ENCODE measurements at places on chromosomes 2 and 18.
A peak's percentile ranks its signal among the peaks of the same experiment; 100 is the strongest.

- no peak for DNase-seq
Observed at GRCh38 chr2:74430502-74430901, 9.0 kb downstream of the WDR54 start.

DNA sequence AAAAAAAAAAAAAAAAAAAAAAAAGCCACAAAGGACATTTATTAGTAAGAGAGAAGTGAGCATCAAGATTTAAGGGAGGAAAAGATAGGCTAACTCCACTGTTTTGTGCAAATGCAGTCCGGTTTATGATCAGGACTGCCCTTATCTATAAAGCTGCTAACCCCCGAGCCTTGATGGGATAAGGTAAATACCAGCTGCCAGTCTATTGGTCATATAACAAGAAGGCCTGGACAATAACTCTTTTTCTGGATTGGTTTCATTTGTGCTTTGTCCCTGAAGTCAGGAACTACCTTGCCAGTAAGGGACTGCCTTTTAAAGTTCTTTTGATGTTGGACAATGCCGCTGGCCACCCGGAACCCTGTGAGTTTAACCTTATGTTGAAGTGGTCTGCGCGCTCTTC lies 15.4 kb downstream of the PTPN4 start:
- no peak for DNase-seq

DNA sequence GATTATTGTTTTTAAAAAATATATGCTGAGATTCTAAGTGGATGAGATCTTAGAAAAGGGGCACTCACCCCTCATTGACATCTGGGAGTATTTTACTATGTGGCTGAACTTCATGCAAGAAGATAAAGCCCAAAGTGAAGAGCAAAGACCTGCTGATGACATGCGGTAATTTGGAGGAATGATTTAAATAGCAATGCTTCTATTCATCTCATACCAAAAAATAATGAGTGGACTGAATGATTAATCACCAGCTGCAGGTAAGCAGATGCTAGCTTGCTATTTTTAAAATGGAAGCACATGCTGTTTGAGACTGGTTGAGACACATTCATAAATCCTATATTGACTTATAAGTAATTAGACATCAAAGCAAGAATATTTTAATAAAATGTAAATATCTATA lies 12.7 kb upstream of the CDK15 start:
- no peak for DNase-seq

GRCh38 chr18:50338122-50338521 lies 36.7 kb upstream of the SKA1 start:
- no peak for DNase-seq

GRCh38 chr2:183614799-183615435 lies 490.7 kb downstream of the NUP35 start:
- DNase-seq: no peak

GRCh38 chr2:220478305-220479058 lies 851.1 kb downstream of the SLC4A3 start:
- DNase-seq: no peak

DNA sequence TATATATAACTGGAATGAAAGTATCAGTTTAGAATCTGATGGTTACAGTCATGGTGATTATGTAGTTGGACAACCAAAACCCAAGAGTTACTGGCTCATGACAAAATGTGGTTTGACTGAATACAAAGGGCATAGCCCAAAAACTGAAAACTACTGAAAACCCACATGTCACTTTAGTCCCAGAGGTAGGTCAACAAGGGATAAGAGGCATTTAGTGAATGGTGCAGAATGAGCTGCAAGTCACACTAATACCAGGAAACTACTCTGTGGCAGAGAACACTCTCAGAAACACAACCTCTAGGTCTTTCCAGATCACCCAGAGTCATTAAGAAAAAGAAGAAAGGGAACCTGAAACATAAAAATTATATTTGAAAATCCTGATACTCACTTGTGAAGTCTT lies 154.5 kb downstream of the AGPS start:
- no peak for DNase-seq

DNA sequence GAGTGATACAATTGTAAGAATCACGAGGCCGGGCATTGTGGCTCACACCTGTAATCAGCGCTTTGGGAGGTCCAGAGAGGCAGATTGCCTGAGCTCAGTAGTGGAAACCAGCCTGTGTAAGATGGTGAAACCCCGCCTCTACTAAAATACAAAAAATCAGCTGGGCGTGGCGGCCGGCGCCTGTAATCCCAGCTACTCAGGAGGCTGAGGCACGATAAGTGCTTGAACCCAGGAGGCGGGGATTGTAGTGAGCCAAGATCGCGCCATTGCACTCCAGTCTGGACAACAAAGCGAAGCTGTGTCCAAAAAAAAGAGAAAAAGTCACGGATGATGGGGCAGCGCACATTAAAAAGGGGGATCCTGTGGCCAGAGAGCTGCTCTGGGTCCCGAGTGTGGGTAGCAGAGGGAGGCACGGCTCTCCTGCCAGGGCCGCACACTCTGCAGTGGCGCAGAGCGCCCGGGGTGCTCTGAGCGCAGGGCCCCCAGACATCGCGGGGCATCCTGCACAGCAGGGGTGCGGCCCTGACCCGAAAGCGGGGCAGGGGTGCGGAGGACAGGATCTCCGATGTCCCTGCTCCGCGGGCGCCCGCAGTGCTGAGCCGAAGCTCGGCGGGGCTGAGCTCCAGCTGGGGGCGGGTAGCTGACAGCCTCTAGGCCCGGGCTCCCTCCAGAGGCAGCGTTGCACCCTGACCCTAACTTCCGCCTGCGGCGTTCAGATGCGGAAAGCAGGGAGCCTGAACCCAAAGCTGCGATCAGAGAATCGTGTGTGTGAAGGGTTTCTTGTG lies 30.4 kb upstream of the RAB6D start:
- DNase-seq: no peak

- no peak for DNase-seq
Observed at GRCh38 chr2:20130821-20131645, 79.6 kb upstream of the LAPTM4A start.

GRCh38 chr2:208556983-208557484 lies 150.4 kb downstream of the PTH2R start:
- no peak for DNase-seq

GRCh38 chr18:944440-944839 lies 39.8 kb downstream of the ADCYAP1 start:
- DNase-seq: no peak

DNA sequence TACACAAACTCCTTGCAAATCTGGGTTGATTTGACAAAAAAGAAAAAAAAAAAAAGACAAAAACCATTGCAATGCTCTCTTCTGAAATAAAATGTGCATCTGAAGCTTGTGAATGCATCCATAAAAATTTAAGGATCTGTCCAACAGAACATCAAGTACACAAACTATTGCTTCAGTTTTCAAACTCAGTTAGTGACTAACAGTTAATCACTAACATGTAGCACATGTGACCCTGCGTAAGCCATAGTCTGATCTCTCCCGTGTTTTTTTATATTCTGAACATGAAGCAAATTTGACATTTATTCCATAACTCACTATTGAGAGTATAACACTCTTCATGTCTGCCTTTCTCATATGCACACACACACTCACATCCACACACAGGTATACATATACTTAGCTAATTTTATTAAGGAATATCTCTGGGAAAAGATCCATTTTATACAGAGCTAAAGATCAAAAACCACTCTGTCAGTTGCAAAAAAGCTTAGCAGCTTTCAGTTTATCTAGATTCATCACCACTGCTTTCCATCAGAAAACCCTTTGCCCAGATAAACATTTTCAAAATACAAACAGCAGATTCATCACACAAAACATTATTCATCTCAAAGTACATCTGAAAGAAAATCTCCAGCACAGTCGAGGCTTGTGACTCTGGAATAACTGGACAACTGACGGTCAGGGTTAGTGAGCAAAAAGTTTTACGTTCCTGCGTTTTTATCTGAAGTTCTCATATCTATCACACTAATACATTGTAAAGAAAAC lies 1000.4 kb upstream of the ACVR2A start:
- no peak for DNase-seq

DNA sequence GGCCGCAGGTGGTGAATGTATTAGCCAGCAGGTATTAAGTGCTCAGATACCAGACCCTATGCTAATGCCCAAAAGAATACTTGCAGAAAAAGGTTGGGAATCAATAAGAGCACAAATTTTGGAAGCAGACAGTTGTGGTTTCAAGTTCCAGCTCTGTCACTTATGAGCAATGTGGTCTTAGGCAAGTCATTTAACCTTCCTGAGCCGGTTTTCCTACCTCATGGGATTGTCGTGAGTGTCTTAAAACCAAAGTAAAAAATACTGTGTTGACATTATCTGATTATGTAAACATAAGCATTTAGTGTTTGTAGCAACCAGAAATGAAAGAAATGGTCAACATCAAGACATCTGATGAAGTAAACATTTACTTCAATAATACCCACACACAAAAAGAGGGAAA lies 93.0 kb upstream of the CHST9 start:
- no peak for DNase-seq

GRCh38 chr2:207418419-207418818 lies 111.3 kb upstream of the CREB1 start:
- DNase-seq: no peak

GRCh38 chr2:140882671-140883620 lies 1247.9 kb downstream of the LRP1B start:
- DNase-seq: no peak

- no peak for DNase-seq
Observed at GRCh38 chr2:75518638-75519465, 41.9 kb downstream of the EVA1A start.

DNA sequence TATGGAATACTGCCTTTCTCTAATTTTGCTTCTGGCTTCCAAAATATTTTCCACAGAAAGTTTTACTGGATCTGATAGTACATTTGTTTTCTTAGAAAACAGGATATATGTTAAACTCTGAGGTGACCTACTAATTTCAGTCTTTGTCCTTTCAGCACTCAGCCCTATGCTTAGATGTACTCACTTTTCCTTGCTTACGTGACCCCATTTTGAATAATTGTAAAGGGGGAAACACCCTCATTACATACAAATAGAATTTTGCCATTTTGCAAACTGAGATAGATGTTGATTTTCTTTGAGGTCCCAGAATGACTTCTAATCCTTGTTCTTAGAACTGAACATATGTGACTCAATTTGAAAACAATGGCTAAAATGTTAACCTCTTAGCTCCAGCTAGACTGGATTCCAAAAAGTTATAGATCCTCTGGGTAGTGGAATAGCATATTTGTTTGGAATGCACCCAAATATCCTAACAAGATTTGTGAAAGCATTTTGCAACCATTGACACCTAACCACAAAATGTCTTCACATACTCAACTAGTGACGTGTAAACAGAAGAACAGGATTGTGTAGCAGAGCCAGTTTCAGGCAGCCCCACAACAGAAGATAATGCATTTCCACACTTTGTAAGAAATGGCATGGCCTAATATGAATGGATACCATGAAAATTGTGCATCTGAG lies 44.8 kb upstream of the EHBP1 start:
- DNase-seq: peak; percentile 90

- DNase-seq: no peak
Observed at GRCh38 chr2:54644236-54644635, 79.2 kb upstream of the EML6 start.

- DNase-seq: no peak
Observed at GRCh38 chr2:216287251-216287650, 85.0 kb downstream of the MARCHF4 start.

DNA sequence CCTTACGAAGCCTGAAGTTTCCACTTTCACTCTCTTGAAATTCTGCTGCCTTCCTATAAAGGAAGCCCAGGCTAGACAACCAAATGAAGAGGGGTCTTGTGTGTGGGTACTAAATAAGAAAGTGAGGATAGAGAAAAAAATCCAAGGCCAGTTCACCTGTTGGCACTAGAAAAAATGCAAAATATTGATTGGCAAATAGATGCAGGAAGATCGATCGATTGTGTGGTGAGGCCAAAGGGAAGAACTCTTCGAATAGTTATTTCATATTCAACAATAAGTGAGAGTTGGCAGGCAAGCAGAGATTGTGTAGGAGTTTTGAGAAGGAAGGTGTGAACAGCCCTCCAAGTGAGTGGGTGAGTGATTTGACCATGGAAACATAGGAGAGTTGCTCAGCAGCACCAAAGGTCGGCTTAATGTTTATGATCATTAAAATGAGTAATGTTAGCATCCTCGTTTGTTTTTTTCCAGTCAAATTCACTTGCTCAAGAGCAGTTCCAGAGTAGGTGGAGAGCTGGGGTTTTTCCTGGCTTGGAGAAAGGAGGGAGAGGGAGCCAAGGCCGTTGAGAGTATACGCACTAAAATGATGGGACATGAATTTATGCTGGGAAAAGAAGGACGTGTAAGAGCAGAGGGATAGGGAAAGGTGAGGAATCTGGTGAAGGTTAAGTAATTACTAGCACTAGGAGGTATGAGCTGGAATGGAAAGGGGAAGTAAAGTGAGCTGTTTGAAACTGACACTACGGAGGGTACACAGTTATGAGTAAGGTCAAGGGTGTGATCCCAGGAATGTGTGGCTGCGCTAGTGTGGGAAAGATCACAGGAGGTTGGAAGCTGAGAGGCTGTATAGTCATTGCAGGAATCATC lies 1.1 kb upstream of the NAPG start:
- peak; percentile 20 for DNase-seq

DNA sequence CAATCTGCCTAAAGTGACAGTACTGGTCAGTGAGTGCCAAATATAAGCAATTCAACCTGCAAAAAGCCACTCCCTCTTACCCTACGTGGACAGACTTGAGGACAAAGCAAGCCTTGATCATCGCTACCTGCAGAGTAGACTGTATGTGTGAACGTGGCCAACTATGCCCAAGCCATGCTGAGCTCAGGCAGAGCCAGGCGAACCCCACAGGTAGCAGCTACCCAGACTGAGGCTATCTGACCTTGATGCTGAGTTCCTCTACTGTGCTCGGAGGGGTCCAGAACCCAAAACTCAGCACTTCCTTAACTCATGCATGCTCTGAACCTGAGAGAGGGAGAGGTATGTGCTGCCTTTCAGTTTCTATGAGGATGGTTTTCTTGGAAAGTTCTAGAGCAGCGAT lies 63.5 kb upstream of the TMEM200C start:
- no peak for DNase-seq

- no peak for DNase-seq
Observed at GRCh38 chr18:50277942-50278341, 3.4 kb downstream of the MBD1 start.

DNA sequence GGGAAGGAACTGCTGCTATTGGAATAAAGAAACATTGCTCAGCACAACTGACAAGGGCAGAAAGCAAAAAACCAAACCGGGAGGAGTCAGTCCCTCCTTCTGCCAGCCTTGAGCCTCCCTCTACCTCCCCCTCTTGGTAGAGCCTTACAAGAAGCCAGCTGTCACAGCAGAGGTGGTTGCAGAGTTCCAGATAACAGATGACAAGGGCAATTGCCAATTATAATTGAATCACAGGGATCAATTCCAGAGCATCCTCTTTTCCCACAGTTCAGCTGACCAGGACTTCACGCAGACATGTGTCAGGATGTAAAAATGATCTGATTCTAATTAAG lies 548.2 kb upstream of the LRRTM1 start:
- DNase-seq: no peak

DNA sequence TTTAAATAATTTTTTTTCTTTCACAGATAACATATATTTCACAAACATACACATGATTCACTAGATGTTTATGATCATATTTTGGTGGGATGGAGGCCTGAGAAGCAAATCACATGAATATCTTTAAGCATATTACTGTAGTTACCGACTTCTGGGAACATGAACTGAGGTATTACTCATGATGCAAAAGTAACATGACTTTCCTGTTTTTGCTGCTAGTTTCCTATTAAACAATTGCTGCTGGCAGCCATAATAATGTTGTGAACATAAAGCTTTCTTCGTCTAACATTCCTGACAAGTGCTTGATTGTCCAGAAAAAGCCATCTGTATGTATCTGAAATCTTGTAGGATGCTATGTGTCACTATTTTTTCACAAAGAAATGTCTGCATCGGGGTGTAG lies 145.4 kb downstream of the MTX2 start:
- no peak for DNase-seq

GRCh38 chr2:159595410-159596046 lies 20.8 kb downstream of the BAZ2B start:
- no peak for DNase-seq
